ENCODE measurements at places on chromosomes 2 and 18. TPM values are rescaled to one million over a fixed set of nuclear protein-coding genes. Genes with fewer than 3 reads are reported as not detected.

NFATC1 gene
- total RNA-seq = 15.0 TPM

HADHB gene
- 200 TPM for total RNA-seq

GRCh38 chr2:105460048-105460732, 61.3 kb upstream of the FHL2 start:
- no peaks in the 10 kb centered on the region for H3K36me3 ChIP-seq
- no peak for DNase-seq
- H3K4me1 ChIP-seq = peaks cover 22% of the 10 kb centered on the region
- peak overlapping the region; percentile 13 for H3K27ac ChIP-seq
- H3K27me3 ChIP-seq = no peaks in the 10 kb centered on the region

GRCh38 chr2:229221641-229222040, 49.4 kb downstream of the PID1 start:
- no peaks in the 10 kb centered on the region for H3K36me3 ChIP-seq
- H3K4me3 ChIP-seq = no peak overlapping the region
- no peak for DNase-seq
- no peaks in the 10 kb centered on the region for H3K27me3 ChIP-seq

DNA sequence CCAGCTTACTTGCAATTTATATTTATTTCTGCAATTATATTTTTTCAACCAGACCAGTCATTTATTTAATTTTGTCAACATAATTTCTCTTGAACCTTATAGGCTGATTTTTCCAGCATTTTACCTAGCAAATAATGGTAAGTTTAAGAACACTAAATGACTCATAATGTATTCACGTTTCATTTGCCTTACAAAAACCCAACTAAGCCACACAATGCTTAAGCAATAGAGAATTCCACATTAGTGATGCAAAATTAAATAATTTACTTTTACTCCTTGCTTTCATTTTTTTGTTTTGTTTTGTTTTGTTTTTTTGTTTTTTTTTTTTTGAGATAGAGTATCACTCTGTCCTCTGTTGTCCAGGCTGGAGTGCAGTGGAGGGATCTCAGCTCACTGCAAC, 110.4 kb upstream of the VRK2 start:
- H3K36me3 ChIP-seq = no peaks in the 10 kb centered on the region
- no peak for DNase-seq
- H3K4me3 ChIP-seq = no peak overlapping the region
- no peak overlapping the region for H3K27ac ChIP-seq
- no peaks in the 10 kb centered on the region for H3K4me1 ChIP-seq

- no peaks in the 10 kb centered on the region for H3K4me1 ChIP-seq
- no peak for DNase-seq
- no peaks in the 10 kb centered on the region for H3K36me3 ChIP-seq
- H3K27ac ChIP-seq = peak overlapping the region; percentile 49
Observed at GRCh38 chr18:50374220-50374752, 560 bp upstream of the SKA1 start.

- no peaks in the 10 kb centered on the region for H3K4me1 ChIP-seq
- H3K4me3 ChIP-seq = no peak overlapping the region
- H3K27me3 ChIP-seq = no peaks in the 10 kb centered on the region
- H3K27ac ChIP-seq = no peak overlapping the region
- no peak for DNase-seq
Observed at GRCh38 chr18:57208047-57208446, 61.2 kb downstream of the BOD1L2 start.

Data from thyroid gland (tissue), 4 donors.